ENCODE measurements at places on chromosomes 13 and 19.

GRCh38 chr13:41056194-41056593 is 5.1 kb upstream of the WBP4 start:
- no peak for DNase-seq

DNA sequence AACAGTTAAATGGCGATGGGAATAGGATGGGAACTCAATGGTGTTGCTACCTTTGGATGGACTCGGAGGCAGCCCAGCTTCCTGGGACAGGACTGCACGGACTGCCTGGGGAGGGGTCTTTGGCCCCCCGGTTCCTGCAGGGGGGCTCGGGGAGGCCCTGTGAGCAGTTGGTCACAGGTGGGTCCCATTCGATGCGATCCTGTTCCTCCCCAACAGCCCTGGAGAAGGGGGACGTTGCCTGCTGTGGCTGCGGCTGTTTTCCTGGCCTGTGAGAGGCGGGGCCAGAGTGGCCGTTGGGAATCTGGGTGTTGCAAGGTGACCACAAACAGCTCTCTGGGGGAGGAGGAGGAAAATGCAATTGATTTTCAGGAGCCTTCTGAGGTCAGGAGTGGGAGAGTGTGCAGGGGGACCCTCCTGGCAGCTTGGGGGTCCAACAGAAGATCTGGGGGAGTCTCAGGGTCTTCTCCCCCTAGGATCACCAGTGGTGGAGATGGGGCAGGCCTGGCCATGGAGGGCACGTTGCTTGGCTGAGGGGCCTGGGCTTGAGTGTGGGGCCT is 1.9 kb upstream of the PLPPR3 start:
- no peak for DNase-seq

GRCh38 chr13:113367771-113368170 is 3.8 kb upstream of the GRTP1 start:
- DNase-seq, result no peak

DNA sequence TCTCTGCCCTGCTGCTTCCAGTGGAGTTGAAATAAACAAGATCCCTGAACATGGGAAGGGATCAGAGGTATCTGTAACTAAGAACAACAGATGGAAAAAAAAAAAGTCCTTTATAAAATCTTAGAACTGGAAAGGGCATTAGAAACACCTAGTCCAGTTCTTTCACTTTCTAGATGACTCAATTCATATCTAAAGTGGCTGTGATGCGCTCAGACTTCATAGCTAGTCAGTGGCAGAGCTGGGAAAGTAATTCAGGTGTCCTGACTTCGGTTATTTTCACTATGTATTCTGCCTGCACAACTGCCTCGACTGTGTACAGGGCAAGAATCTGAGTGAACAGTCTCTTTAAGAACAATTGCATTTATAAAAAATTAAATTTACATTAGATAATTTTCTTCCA is 151.8 kb upstream of the TMTC4 start:
- DNase-seq, result no peak

GRCh38 chr13:74452881-74453280 is 318.7 kb upstream of the KLF12 start:
- no peak for DNase-seq

Data from stimulated activated CD4-positive, alpha-beta T cell treated with anti-CD3 and anti-CD28 coated beads, TNF-alpha, amount 100 ng/mL, for 1 hour (primary cell).